ENCODE measurements at places on chromosomes 7 and 10.
A peak's percentile ranks its signal among the peaks of the same experiment; 100 is the strongest.

- peak; percentile 48 for DNase-seq
Measured at GRCh38 chr7:463817-464453, 55.7 kb downstream of the PDGFA start.

GRCh38 chr7:70288781-70289456, 690.6 kb downstream of the AUTS2 start:
- DNase-seq = no peak

DNA sequence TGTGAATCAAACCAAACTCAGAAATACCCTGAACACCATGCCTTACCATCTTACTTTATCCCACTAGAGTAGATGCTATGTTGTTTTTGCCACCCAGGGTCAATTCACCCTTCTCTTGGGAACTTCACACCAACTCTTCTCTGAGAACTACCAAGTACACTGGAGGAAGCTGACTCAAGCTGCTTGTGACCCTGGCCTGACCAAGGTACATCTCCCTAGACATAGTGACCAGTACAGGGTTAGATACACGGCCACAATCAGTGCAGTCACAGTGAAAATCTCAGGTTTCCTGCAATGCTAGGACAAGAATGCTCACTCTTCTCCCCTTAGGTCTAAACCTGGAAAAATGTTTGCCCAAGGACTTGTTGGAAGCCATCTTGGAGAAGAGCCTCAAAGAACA, 31.8 kb downstream of the EZH2 start:
- no peak for DNase-seq

DNA sequence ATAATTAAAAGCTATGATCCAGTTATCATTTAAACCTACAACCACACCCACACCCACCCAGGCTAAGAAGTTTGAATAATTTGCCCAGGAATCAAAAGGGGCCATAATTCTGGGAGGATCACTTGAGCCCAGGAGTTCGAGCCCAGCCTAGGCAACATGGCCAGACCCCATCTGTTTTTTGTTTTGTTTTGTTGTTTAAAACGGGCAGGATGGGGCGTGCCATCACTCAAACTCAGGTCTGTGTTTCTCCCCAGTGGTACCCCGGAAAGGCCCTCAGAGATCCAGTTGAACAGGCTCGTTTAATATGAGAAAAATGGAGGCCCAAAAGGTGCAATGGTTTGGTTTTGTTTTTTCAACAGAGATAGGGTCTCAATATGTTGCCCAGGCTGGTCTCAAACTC, 23.3 kb downstream of the HSPB1 start:
- DNase-seq = no peak

DNA sequence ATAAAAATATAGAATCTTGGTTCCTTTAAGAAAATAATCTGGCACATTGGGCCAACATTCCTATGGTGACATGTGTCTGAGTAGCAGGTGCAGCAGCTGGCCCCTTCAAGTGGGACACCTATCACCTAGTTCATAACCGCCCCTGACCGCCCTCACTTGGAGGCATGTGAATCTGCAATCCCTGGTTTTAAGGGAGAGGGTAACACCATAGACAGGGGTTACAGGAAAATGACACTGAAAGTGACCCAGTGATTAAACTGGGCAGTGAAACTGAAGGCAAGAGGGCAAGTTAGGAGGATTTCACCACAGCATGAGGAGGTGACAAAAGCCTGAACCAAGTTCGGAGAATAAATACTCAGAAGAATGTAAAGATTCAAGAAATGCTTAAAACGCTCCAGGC, 1.1 kb downstream of the RSU1 start:
- DNase-seq = no peak

DNA sequence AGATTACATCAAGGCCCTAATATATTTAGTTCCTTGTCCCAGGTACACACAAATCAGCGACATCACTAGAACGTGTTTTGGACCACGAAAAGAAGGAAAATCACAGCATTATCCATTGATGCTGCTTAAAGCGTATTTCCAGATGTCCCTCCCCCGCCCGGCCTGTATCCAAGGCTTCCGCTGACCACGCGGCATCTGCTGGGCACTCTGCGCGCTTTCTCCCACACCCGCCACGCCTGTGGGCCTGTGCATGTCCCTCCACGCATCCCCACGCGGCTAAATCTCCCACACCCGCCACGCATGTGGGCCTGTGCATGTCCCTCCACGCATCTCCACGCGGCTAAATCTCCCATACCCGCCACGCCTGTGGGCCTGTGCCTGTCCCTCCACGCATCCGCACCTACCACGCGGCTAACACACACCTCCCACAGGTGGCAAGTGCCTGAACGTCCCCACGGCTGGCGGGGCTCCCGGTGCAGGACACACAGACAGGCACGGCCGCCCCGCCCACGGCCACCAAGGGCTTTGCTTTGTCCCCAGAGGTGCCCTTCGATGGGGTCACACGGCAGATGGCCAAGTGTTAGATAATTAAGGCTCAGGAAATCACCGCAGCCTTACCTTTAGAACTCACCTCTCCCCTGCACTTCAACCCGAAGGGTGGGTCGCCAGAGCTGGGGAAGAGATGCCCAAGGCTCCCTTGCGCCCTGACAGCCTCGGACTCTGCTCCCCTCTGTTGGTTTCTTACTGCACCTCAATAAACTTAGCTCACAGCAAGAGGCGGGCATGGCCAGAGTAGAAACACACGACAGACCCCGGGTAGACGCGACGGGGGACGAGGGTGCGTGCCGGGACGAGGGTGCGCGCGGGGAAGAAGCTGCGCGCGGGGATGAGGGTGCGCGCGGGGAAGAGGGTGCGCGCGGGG, 49.5 kb downstream of the DIP2C start:
- DNase-seq = peak; percentile 60

DNA sequence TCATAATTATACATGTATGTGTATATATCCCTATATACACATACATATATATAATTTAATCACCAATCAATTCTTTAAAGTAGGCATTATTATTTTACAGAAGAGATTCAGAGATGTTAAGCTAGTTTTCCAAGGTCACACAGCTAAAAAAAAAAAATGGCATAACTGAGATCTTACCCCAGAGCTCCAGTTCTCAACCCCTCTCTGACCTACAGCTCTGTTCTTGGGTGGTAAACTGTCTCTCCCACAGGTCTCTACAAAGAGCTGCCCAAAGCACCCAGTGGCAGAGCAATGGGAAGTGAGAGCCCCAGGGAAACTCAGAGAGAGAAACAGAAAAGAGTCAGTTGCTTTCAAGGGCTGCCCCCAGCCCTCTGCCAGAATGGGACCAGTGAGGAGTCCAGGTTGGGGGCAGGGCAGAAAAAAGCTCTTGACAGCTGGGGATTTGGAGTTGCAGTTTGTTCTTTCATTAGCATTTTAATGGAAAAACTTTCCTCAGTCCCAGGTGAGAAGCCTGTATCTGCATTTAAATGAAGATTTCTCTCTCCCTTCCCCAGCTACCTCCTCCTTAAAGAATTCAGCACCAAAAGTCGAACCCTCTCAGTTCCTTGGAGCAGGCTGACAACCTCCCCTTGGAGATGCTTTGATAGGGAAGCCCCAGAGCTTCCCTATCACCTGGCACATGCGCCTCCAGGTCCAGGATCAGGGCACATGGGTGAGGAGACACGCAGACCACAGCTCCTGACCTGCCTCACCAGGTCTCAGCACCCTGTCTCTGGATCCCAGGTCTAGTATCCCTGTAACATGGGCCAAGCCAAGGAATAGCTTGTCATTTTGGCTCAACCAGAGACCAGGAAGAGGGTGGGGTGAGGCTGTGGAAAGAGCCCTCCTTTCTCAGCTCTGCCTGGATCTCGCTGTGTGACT, 388.1 kb downstream of the PLXNA4 start:
- no peak for DNase-seq

- no peak for DNase-seq
Measured at GRCh38 chr10:15427843-15428414, 56.8 kb upstream of the FAM171A1 start.

DNA sequence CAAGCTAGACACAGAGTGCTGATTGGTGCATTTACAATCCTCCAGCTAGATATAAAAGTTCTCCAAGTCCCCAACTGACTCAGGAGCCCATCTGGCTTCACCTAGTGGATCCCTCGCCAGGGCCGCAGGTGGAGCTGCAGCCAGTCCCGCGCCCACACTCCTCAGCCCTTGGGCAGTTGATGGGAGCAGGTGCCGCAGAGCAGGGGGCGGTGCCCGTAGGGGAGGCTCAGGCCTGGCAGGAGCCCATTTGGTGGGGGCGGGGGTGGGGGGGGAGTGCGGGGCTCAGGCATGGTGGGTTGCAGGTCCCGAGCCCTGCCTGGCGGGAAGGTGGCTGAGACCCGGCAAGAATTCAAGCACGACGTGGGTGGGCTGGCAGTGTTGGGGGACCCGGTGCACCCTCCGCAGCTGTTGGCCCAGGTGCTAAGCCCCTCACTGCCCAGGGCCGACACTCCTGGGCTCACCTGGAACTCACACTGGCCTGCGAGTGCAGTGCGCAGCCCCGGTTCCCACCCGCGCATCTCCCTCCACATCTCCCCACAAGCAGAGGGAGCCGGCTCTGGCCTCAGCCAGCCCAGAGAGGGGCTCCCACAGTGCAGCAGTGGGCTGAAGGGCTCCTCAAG, 101.7 kb downstream of the ZNF438 start:
- no peak for DNase-seq

DNA sequence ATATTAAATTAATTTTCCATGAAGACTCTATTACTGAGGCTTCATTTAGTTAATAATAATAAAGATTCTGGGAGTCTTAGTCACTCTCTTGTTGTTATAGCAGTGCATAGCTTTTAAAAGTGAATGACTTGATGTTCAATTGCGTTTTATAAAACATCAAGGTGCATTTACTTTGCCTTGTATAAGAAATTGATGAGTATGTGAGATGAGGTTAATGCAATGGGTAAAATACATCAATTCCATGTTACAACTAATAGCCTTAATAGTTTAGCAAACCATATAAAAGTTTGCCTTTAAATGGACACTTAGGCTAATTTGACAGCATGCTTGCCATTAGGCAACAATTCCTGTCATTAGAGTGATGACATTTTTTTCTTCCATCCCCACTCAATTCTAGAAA, 173.6 kb upstream of the TEX47 start:
- DNase-seq = no peak

DNA sequence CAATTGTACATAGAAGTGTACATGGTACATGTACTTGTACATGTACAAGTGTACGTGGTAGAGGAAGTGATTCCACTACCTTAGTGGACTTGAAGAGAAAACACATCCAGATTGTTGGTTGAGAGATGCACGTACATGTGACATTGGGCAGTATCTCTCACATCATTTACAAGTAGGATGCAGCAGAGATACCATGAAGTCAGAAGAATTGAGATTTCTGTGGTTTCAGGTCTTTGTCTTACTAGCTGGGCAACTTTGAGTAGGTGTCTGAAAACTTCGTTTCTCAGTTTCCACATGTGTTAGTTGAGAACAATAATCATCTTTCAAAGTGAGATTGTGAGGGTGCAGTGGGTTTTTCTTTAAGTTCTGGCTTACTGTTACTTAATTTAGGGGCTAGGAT, 21.5 kb downstream of the CLDN12 start:
- DNase-seq = no peak

DNA sequence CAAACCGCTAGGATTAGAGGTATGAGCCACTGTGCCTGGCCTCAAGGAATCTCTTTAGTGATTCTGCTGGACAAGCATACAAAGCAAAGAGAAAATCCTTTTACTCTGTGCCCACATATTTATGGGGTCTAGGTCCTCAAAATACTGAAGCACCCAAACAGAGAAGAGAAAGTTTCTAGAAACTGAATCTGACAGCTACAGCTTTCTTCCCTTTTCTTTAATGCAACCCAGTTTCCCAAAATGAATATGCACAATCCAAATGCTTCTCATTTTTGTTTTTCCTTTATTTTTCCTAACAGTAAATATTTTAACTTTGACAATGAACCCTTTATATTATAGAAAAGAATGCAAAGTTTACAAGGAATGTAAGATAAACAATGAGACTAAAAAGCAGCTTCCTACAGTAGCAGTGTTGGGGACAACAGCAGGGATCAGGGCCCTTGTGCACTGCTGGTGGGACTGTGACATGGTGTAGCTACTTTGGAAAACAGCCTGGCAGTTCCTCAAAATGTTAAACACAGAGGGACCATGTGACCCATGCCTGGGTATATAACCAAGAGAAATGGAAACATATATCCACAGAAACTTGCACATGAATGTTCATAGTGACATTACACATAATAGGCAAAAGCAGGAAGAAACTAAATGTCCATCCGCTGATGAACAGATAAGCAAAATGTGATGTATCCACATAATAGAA, 325.2 kb downstream of the PRPF18 start:
- no peak for DNase-seq

- no peak for DNase-seq
Measured at GRCh38 chr7:25964483-25964991, 187.5 kb upstream of the NFE2L3 start.

- no peak for DNase-seq
Measured at GRCh38 chr10:121262774-121263430, 335.3 kb downstream of the FGFR2 start.

- no peak for DNase-seq
Measured at GRCh38 chr7:45187946-45188411, 30.4 kb downstream of the RAMP3 start.

DNA sequence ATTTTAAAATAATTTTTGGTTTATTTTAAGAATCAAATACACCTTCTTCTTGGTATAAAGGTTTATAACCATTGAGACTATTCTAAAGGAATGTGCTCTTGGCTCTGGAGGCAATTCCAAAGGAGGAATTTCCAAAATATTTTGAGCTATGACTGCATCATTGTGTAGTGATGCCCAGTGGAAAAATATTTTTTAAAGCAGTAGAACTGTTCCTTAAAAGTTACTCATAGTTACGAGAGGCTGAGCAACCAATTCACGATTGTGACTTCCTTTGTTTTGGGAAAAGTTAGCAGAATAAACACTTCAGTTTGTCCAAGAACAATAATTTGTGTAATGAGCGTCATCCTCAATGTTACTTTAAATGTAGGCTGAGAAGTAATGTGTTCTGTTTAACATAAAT, 233.6 kb downstream of the BAMBI start:
- no peak for DNase-seq

- no peak for DNase-seq
Measured at GRCh38 chr10:121566755-121567154, 31.5 kb downstream of the FGFR2 start.

GRCh38 chr7:55965100-55965470, 700 bp downstream of the NIPSNAP2 start:
- no peak for DNase-seq

DNA sequence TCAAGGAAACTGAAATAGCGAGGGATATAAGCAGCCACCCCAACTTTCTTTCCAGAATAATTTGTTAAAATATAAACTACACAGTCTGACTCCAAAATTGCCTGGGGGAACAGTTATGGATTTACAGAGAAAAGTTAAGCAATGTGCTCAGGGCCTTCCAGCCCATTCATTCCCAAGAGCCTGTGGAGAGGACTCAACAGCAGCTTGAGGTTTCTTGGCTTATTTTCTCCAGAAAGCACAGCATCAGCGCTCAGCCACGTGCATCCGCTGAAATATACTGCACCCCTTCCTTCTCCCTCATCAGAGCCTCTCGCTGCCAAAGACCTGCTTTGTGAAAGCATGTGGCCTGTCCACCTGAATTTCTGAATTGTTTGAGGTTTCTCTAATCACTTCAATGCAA, 375.2 kb upstream of the VWC2 start:
- DNase-seq = no peak

- no peak for DNase-seq
Measured at GRCh38 chr7:139916717-139917395, 87.8 kb downstream of the TBXAS1 start.

GRCh38 chr7:128231021-128231420, 10.1 kb upstream of the LEP start:
- DNase-seq = no peak
